ENCODE measurements at places on chromosomes 11 and 22. TPM values are rescaled to one million over a fixed set of nuclear protein-coding genes. Genes with fewer than 3 reads are reported as not detected.

Gene RGL4
- polyA plus RNA-seq, result 2.9 TPM

Gene NLRP14
- polyA plus RNA-seq, result 2.6 TPM

Gene FDXACB1
- polyA plus RNA-seq, result 4.4 TPM

Gene XKR3
- polyA plus RNA-seq, result not detected

Gene RTN4R
- polyA plus RNA-seq, result 25.9 TPM

Gene HEPACAM
- 129 TPM for polyA plus RNA-seq

Gene KCNJ11
- 8.8 TPM for polyA plus RNA-seq

Gene RBMXL2
- 0.95 TPM for polyA plus RNA-seq

Gene KCNJ5
- 2.1 TPM for polyA plus RNA-seq

Gene SUN2
- polyA plus RNA-seq, result 66.9 TPM

Gene JOSD1
- polyA plus RNA-seq, result 43.1 TPM

Gene STK33
- polyA plus RNA-seq, result 40.6 TPM

Gene CEP126
- 19.1 TPM for polyA plus RNA-seq

Gene CD248
- 29.3 TPM for polyA plus RNA-seq

Gene POTEH
- polyA plus RNA-seq, result not detected

Gene P2RY2
- 0.10 TPM for polyA plus RNA-seq

Gene ARHGAP20
- 15.9 TPM for polyA plus RNA-seq

Gene AAMDC
- polyA plus RNA-seq, result 32.5 TPM

Gene DDIAS
- polyA plus RNA-seq, result 2.7 TPM

Gene TRPC6
- 3.5 TPM for polyA plus RNA-seq

Gene TMA7B
- not detected for polyA plus RNA-seq

Gene GTSE1
- 11.5 TPM for polyA plus RNA-seq

Gene FAM83F
- 0.78 TPM for polyA plus RNA-seq

Gene OR52A1
- polyA plus RNA-seq, result 0.10 TPM

Gene KCNJ4
- 1.2 TPM for polyA plus RNA-seq

Gene PRSS23
- polyA plus RNA-seq, result 24.1 TPM

Gene DEFB131B
- not detected for polyA plus RNA-seq

Gene C1QTNF5
- 39.7 TPM for polyA plus RNA-seq

Gene POU2F3
- polyA plus RNA-seq, result 0.38 TPM

Gene P2RX3
- polyA plus RNA-seq, result 2.1 TPM

Gene PPFIBP2
- polyA plus RNA-seq, result 16.2 TPM

Gene TSGA10IP
- polyA plus RNA-seq, result 0.60 TPM

Gene DBX1
- polyA plus RNA-seq, result 0.15 TPM

Gene MFNG
- 11.1 TPM for polyA plus RNA-seq

Gene LYVE1
- polyA plus RNA-seq, result 12.5 TPM

Gene MISFA
- polyA plus RNA-seq, result 3.8 TPM

Gene MMP8
- not detected for polyA plus RNA-seq

Gene RAB38
- 2.3 TPM for polyA plus RNA-seq

Gene PANX3
- polyA plus RNA-seq, result not detected

Gene CRYBB2
- 0.93 TPM for polyA plus RNA-seq

Gene TTC28
- 19.4 TPM for polyA plus RNA-seq

Gene CRKL
- 88.0 TPM for polyA plus RNA-seq

Gene PPM1F
- 29.1 TPM for polyA plus RNA-seq

Gene PRAME
- polyA plus RNA-seq, result 0.17 TPM

Gene SH3BP1
- polyA plus RNA-seq, result 5.7 TPM

Gene SLC16A8
- polyA plus RNA-seq, result 7.9 TPM

Gene IGLL1
- polyA plus RNA-seq, result not detected

Gene RPL27A
- 1,382 TPM for polyA plus RNA-seq

Gene ANKRD49
- 11.2 TPM for polyA plus RNA-seq
